ENCODE measurements at places on chromosomes 3 and 15.
A peak's percentile ranks its signal among the peaks of the same experiment; 100 is the strongest.

GRCh38 chr15:41874736-41875135 is 19.1 kb downstream of the SPTBN5 start:
- no peak for DNase-seq

DNA sequence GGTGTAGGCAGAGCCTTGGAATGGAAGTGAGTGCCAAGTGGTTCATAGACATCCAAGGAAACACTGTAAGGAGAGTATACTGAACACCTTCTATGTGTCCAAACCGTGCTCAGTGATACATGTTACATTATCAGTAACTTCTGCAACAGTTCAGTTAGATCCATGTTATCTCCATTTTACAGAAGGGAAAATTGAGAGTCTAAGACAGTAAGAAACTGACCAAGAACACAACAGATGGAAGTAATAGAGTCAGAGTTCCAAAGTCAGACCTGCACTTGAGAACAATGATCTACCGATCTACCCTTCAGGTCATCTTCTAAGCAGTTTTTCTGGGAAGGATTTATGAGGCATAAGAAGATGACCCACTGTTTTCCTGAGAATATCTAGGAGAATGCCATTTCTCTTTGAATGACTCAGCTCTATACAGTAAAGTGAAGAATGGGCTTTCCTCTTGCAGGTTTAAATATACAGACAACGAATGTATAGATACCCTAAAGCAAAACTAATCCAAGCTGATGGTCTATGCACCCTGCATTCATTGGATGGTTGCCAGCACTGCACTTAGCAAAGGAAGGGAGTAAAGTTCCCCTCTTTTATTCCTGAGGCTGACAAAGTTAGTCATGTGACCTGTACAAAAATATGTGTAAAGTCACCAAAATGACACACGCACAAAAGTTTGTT is 604.1 kb upstream of the MDFIC2 start:
- DNase-seq, result no peak

DNA sequence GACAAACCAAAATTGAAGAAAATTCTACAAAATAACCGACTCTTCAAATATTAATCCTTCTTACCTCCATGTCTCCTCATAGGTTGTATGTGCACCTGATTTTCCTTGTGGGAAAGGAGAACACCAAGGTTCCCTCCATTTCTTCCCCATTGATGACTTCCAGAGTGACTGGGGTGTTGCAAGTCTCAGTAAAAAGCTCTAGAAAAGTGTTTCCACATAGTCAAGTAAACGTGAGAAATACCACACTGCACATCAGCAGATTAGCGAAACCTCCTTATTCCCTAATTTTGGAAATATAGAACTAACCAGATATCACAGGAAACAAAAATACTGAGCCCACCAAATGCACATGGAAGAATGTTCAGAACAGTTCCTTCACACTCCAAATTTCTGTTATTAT is 4.9 kb upstream of the RPN1 start:
- no peak for DNase-seq

DNA sequence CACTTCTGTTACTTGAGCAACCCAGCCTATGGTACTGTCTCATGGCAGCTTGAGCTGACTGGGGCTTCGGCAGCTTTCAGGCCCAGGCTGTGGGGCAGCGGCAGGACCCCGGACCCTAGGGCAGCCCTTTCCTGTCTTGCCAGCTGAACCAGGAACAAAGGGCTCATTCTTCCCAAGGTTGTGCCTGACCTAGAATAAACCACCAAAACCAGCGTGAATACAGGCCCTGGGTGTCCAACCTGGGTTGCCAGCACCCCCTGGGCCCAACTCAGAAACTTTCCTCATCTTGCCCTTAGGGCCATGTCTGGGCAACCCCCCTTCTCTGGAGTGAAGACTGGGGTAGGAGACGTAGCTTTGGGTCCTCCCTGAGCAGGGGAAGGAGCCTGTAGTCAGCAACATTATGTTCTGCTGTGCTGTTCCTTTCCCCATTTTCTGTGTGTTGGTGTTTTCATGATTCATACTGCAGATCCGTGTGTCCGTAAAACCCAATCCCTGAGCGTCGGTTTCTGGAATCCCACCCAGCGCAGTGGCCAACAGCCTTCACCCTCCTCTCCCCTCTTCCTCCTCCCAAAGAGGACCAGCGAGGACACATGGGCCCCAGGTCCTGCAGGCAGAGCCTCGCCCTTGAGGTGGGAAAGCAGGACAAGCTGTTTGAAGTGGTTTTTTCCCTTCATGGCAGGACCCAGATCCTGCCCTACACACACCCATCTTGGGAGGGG is 33.5 kb downstream of the TKT start:
- no peak for DNase-seq

DNA sequence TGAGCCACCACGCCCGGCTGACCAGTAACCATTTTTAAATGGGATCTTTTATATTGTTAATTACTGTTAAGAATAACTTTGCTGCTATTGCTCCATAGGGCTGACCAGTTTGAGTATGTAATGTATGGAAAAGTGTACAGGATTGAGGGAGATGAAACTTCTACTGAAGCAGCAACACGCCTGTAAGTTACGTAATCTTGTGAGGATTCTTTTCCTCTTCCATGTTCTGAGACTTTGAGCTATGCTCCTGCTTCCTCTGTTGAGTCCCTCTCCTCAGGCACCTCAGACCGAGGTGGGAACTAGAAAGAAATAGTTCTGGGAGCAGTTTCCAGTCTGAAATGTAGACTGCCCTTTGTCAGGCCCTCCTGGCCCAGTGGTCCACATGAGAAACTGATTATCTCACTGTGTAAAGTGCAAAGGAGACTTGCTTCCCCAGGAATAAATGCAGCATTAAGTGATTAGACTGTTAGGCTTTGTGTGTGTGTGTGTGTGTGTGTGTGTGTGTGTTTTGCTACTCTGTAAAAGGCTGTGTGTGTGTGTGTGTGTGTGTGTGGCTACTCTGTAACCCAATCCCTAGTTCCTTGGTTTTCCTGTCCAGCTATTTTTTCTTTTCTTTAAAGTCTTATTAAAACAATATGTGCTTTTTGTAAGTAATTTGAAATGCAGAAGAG is 5.2 kb downstream of the POLR2H start:
- no peak for DNase-seq

DNA sequence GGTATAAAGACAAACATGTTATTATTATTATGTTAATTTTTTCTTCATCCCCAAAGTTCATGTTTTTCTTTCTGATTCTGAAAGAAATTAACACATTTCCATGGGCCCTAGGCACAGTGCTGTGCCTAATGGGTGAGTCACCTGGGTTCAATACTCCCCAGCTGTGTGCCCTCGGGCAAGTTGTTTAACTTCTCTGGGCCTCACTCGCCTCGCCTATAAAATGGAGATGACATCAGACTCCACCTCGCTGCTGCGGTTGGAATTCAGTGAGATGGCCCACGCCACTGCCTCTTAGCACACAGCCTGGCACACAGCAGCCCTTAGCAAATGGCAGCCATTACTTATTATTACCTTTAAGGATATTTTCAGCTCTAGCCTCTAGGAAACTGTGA is 22.6 kb downstream of the DNASE1L3 start:
- no peak for DNase-seq

GRCh38 chr3:17632401-17633100 is 109.9 kb downstream of the TBC1D5 start:
- DNase-seq, result no peak

GRCh38 chr15:88651971-88652370 is 13.2 kb downstream of the ISG20 start:
- no peak for DNase-seq

- DNase-seq, result no peak
Measured at GRCh38 chr3:23811185-23811527, 5.4 kb downstream of the UBE2E1 start.

- DNase-seq, result no peak
Measured at GRCh38 chr3:1987980-1988379, 110.7 kb upstream of the CNTN4 start.

DNA sequence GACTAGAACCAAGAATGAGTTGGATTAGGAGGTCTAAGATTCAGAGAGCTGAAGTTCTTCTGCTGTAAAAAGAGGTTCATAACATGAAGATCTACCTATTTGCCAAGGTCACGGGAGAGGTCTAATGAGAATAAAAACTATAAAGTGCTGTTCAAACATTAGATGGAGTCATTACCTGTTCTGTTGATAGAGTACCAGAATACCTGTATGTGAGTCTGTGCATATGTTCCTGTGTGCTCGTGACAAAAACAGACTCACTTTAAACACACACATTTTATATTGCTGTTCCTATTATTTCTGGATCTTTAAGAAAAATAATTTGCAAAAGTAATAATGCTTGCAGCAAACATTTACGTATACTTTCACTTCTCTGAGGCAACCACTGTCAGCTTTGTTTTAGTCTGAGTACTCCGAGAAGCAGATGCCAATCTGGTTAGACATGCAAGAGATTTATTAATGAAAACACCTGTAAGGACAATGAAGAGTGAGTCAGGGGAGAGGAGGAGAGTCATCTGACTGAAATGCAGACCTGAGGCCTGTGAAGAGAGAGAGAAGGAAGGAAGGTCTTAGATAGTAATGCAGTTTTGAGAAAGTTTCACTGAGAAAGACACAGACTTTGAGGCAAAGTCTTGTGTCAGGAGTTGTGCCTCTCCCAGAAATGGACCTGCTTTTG is 221.2 kb downstream of the SQOR start:
- DNase-seq, result no peak

DNA sequence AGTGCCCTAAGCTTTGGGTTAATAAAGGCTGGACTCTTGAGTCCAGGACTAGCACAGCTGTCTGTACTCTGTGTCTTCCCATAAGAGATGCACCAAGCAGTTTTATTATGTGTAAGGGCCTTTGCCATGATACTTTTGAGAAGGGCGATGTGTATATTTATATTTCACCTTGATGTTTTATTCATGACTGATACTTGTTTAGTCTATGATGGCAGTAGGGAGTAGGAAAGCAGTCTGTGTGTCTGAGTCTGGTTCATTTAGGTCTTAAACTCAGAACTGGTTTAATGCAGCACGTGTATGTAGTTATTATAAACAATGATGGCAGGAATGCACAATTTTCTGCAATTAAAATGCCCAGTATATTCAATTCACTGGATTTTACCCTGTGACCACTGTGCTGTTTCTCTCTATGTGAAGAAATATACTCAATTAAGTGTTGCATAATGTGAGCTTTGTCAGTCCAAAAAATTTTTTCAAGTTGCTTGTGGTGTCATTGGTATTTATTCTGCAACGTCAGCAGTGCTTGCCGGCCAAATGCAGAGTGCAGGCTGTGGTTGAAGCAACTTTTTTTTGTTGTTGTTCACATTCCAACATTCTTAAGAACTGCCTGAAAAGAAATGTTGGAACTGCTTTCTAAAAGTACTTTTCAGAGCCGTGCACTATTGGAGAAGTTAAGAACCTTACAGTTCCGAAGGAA is 423.7 kb upstream of the SEMA6D start:
- DNase-seq, result peak; percentile 19

DNA sequence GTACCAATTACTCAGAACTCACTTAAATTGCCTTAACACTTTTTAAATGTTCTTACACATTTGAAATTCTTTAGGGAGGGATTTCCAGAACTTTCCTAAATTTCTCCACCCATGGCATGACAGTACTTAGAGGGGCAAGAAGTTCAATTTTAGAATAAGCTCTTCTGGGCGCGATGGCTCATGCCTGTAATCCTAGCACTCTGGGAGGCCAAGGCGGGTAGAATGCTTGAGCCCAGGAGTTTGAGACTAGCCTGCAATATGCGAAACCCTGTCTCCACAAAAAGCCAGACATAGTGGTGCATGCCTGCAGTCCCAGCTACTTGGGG is 10.6 kb downstream of the FAM131A start:
- DNase-seq, result no peak

GRCh38 chr3:29922992-29923746 is 642.3 kb downstream of the RBMS3 start:
- peak; percentile 1 for DNase-seq

DNA sequence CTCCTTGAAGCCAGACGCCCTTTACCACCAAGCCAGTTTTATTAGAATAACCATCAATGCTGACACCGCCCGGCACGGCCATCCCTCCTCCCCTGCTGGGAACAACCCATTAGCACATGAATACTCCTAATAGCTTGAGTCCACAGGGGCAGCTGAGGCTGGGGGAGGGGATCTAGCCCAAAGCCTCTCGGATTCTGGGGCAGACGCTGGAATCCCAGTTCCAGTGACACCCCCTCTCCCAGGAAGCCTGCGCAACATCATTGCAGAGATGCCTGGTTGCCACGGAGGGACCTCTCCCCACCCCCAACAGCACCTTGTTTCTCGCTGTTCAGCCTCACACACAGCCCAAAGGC is 1.2 kb upstream of the LINGO1 start:
- DNase-seq, result no peak

- no peak for DNase-seq
Measured at GRCh38 chr3:119562307-119562961, 3.0 kb upstream of the CD80 start.

GRCh38 chr15:32042269-32042972 is 12.1 kb downstream of the CHRNA7 start:
- DNase-seq, result no peak

- no peak for DNase-seq
Measured at GRCh38 chr3:164890061-164890460, 188.2 kb downstream of the SI start.

GRCh38 chr15:37148714-37149113 is 48.4 kb upstream of the MEIS2 start:
- DNase-seq, result no peak

GRCh38 chr3:180612364-180612763 is 10.4 kb downstream of the TTC14 start:
- DNase-seq, result no peak

DNA sequence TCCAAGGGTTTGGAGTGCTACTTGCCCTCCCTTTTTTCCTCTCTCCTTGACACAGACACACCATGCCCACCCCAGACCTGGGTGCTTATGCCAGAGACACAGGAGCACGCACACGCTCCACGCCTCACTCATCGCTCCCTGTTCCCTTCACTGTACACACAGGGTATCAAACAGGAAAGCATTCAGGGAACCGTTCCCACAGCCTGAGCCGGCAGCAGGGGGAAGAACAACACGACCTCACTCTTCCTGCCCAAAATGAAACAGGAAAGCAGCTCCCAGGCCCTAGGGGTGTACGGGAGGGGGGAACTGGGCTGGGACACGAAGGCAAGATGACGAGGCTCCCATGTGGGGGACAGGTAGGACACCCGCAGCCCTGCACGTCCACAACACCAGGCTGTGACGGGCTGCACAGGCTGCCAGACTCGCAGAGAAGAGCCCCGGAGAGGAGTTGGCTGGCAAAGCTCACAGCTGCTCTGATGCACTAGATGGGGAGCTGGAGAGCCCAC is 11.2 kb downstream of the DLL4 start:
- no peak for DNase-seq

GRCh38 chr15:85313339-85313738 is 67.1 kb upstream of the AKAP13 start:
- no peak for DNase-seq

DNA sequence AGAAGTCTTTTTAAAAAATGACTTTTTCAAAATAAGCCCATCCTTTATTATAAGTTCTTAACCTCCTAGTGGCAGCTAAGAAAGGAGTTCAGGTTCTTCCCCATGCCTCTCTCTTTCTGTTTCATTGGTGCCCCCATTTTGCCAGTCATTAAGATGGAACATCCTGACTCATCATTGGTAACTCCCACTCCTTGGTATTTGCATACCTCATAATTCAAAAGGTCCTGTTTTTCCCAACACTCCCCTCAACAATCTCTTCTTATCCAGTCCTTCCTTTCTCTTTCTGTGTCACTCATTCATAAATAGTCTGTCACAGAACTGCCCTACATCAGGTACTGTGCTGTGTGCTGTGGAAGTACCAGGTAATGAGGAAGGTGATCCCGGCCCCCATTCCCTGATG is 394.0 kb downstream of the FOXP1 start:
- DNase-seq, result peak; percentile 29

Data from putamen (tissue), 1 donor.